Endothelial cell of coronary artery (primary cell): ENCODE measurements at places on chromosomes 4 and X. TPM values are rescaled to one million over a fixed set of nuclear protein-coding genes. Genes with fewer than 3 reads are reported as not detected.

AR gene
- 0.75 and 1.1 TPM in 2 replicates for total RNA-seq

MAMLD1 gene
- 0.54 and 0.85 TPM in 2 replicates for total RNA-seq

SGMS2 gene
- total RNA-seq: 37.9 and 78.8 TPM in 2 replicates

PFKFB1 gene
- total RNA-seq: not detected in 2 replicates

SPANXN3 gene
- total RNA-seq: not detected in 2 replicates

GLOD5 gene
- total RNA-seq: not detected in 2 replicates

GAGE12H gene
- total RNA-seq: not detected in 2 replicates

FIP1L1 gene
- 48.9 and 50.0 TPM in 2 replicates for total RNA-seq

PAGE4 gene
- not detected in 2 replicates for total RNA-seq

CPZ gene
- 1.2 TPM in 1 of 2 replicates, not detected in the other for total RNA-seq

GLRB gene
- total RNA-seq: 2.2 and 5.1 TPM in 2 replicates

DUX4 gene
- total RNA-seq: not detected in 2 replicates

VEGFC gene
- total RNA-seq: 14.3 and 39.6 TPM in 2 replicates

P2RY4 gene
- 0.09 TPM in 1 of 2 replicates, not detected in the other for total RNA-seq

ZXDB gene
- 7.8 and 12.8 TPM in 2 replicates for total RNA-seq

RASL11B gene
- total RNA-seq: not detected in 2 replicates

ARL13A gene
- not detected in 2 replicates for total RNA-seq

NUDT11 gene
- total RNA-seq: 8.9 TPM in 2 replicates

PHKA2 gene
- total RNA-seq: 9.9 and 12.7 TPM in 2 replicates

MAGEA6 gene
- not detected in 2 replicates for total RNA-seq

TMSB15A gene
- 0.75 and 2.8 TPM in 2 replicates for total RNA-seq

S100P gene
- 0.18 TPM in 1 of 2 replicates, not detected in the other for total RNA-seq

CBR4 gene
- total RNA-seq: 13.9 and 15.5 TPM in 2 replicates

MAP3K15 gene
- total RNA-seq: 0.09 TPM in 2 replicates

POU4F2 gene
- total RNA-seq: not detected in 2 replicates

NXF2 gene
- total RNA-seq: not detected in 2 replicates

DUSP21 gene
- total RNA-seq: not detected in 2 replicates

RHOH gene
- not detected in 2 replicates for total RNA-seq

IL9R gene
- not detected in 2 replicates for total RNA-seq

FOXO4 gene
- 4.5 and 5.3 TPM in 2 replicates for total RNA-seq

CDKN2AIP gene
- 13.1 TPM in 2 replicates for total RNA-seq

PGM2 gene
- total RNA-seq: 36.7 and 48.7 TPM in 2 replicates

MAGED2 gene
- total RNA-seq: 196 and 221 TPM in 2 replicates

FAM47E gene
- total RNA-seq: 0.18 and 0.28 TPM in 2 replicates

CFAP99 gene
- under 0.01 and 0.09 TPM in 2 replicates for total RNA-seq

EOLA2 gene
- 18.5 and 22.8 TPM in 2 replicates for total RNA-seq

GABRG1 gene
- total RNA-seq: not detected in 2 replicates

FGA gene
- not detected in 2 replicates for total RNA-seq

TMSB15C gene
- 3.6 and 5.3 TPM in 2 replicates for total RNA-seq

ENPP6 gene
- total RNA-seq: not detected in 2 replicates

FHDC1 gene
- under 0.01 and 0.19 TPM in 2 replicates for total RNA-seq

JCHAIN gene
- not detected in 2 replicates for total RNA-seq

CXCR3 gene
- total RNA-seq: not detected in 2 replicates

FAT4 gene
- 40.0 and 42.5 TPM in 2 replicates for total RNA-seq

AFM gene
- total RNA-seq: not detected in 2 replicates

USP17L10 gene
- total RNA-seq: not detected in 2 replicates

MAGEE2 gene
- not detected in 2 replicates for total RNA-seq

SLC26A1 gene
- 0.09 TPM in 1 of 2 replicates, not detected in the other for total RNA-seq

KCNE5 gene
- total RNA-seq: 0.09 and 0.18 TPM in 2 replicates

PALLD gene
- 17.3 and 51.4 TPM in 2 replicates for total RNA-seq

HSFX4 gene
- total RNA-seq: not detected in 2 replicates

GALNTL6 gene
- total RNA-seq: not detected in 2 replicates

GAGE12F gene
- total RNA-seq: not detected in 2 replicates

ZCCHC13 gene
- not detected in 2 replicates for total RNA-seq
